Trophoblast cell (in vitro differentiated cells and primary cell): ENCODE measurements at places on chromosomes 1 and 21.

GRCh38 chr1:207453710-207454045 is 450 bp upstream of the CR2 start:
- DNase-seq, result no peak

- DNase-seq, result no peak
Measured at GRCh38 chr1:58104960-58105359, 441.6 kb downstream of the OMA1 start.

- no peak for DNase-seq
Measured at GRCh38 chr1:44820328-44821239, 12.3 kb downstream of the BTBD19 start.

- DNase-seq, result no peak
Measured at GRCh38 chr1:156308078-156308477, 9.0 kb upstream of the VHLL start.

GRCh38 chr21:35426469-35426868 is 377.4 kb upstream of the RUNX1 start:
- DNase-seq, result no peak

- DNase-seq, result no peak
Measured at GRCh38 chr1:77829851-77830250, 50.4 kb downstream of the MIGA1 start.

DNA sequence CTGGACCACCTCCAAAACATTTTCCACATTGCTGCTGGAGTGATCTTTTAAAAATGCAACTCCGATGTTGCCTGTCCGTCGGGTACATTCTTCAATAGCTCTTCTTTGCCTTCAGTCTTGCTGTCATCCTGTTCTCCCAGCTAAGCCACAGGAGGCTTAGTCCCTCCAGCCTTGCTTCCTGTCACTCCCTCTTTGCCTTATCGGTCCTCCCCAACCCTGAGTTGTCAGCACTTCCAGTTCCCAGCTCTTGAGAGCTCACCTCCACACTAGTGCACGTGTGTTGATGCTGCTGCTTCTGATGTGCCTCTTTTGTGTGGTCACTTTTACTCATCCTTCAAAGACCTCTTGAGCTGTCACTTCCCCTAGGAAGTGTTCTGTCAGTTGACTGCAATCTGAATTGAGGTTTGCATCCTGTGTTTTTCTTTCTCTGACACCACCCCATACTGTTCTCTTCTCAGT is 15.3 kb downstream of the UCK2 start:
- DNase-seq, result no peak

- no peak for DNase-seq
Measured at GRCh38 chr1:63914706-63915105, 140.9 kb downstream of the ROR1 start.

GRCh38 chr1:154337253-154337894 is 12.0 kb downstream of the ATP8B2 start:
- no peak for DNase-seq

DNA sequence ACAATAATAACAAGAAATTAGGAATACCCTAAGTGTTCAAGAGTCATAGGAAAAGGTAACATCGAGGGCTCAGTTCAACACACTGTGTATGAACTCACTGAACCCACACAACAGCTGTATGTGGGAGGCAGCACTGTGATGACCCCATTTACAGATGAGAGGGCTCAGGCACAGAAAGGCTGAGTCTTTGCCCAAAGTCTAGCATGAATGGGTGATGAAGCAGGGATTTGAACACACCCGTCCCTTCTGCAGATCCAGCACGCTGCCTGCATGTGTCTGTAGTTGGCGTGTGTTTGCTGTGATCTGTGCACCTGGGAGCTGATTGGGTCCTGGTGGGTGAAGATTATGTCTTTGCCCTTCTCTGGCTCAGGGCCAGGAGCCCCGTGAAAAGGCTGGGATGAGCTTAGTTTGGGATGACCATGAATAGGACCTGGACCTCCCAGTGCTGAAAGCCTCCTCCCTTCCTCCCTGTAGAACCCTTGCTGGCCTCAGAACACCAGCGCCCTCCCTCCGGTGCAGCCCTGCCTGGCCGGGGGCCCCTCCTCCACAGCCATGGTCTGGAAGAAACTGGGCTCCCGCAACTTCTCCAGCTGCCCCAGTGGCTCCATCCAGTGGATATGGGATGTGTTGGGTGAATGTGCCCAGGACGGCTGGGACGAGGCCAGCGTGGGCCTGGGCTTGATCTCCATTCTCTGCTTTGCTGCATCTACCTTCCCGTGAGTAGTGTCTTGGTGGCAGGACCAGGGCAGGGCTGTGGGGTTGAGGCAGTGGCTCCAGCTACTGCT is 5.2 kb downstream of the SLC66A1 start:
- DNase-seq, result no peak

DNA sequence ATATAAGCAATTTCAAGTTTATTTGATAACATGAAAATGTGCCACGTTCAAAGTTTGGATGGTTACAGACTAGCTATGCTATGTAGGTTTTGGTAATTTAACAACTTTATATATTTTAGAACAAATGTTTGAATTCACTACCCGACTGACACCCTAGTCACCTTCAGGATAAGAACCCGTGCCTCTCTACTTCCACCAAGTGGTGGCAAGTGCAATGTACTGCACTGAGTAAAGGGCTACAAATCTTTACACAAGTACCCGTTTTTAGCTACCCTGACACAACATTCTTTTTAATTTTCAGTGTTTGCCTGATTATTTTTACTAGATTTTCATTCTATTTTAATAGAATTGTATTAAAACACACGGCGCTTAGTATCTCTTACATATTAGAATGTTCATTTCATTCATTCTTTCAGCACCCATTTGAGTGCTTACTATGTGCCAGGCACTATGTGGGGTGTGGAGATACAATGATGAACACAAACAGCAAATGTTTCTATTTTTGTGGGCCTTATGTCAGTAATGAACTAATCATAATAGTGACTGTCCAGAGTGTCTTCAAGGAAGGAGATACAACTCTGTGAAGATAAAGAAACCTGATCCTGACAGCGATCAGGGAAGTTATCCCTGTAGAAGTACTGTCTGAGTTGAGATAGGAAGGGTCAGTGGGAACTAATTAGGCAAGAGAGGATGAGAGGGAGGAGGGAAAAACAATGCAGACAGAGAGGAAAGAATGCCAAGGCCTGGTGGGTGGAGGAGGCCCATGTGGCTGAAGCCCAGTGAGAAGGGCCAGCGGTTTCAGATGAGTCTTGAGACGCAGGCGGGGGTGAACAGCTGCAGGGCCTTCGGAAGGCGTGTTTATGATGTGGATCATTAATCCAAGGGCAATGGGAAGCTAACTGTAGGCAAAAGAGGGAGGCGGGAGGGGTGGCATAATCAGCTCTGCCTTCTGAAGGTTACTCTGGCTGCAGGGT is 3.8 kb downstream of the LCA5L start:
- DNase-seq, result peak; percentile 56

GRCh38 chr1:197017558-197018146 is 40.3 kb downstream of the CFHR5 start:
- DNase-seq, result no peak

- DNase-seq, result peak; percentile 18
Measured at GRCh38 chr21:16517383-16517782, 787.6 kb downstream of the USP25 start.

DNA sequence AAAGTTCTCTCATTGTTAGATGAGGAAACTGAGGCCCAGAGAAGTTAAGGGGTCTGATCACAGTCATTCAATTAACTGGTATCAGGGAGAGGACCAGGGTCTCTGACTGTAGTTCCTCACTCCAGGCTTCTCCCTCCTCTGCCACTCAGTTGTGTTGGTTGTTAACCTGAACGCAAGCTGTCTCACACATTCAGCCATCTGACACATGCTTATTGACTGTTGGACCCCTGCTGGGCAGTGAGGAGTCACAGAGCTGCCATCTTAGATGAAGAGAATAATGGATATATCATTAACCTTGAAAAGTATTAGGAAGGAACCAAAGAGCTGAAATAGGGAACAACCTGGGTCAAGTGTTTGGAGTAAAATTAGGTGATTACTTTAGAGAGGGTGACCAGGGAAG is 194.8 kb downstream of the ZZZ3 start:
- DNase-seq, result no peak

DNA sequence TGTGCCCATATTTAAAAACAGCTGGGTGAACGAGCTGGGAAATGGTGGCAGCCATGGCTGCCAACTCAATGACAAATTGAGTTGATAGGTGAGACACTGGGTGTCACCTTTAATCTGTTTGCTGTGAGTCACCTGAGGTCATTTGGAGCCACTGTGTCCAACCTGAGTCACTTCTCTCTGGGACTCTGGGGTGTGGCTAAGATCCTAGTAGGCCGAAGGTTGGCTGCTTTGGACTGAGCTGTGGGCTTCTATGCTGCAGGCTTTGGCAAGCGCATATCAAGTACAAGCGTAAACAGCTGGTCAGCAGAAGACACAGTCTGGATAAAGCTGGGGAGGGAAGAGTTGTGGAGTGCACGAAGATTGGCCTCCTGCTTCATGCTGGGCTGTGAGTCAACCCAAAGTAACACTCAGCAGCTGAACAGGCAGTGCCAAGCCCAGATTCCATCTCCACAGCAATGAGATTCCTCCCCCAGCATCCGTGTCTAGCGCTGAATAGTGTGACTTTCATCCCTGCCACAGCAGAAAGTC is 24.0 kb downstream of the TEX35 start:
- DNase-seq, result peak; percentile 96
